PC-9 (cell line): ENCODE measurements at places on chromosomes 2 and 18. TPM values are rescaled to one million over a fixed set of nuclear protein-coding genes. Genes with fewer than 3 reads are reported as not detected.

GRCh38 chr18:71374294-71375000 is 1085.6 kb downstream of the SOCS6 start:
- no peak overlapping the region for H3K4me3 ChIP-seq
- no peak overlapping the region for H3K27ac ChIP-seq
- H3K36me3 ChIP-seq = no peaks in the 10 kb centered on the region
- no peaks in the 10 kb centered on the region for H3K4me1 ChIP-seq
- H3K27me3 ChIP-seq = no peaks in the 10 kb centered on the region

UGT1A4 gene
- total RNA-seq = 73.6 and 93.0 TPM in 2 replicates

GRCh38 chr2:47033102-47033880 is 117.7 kb upstream of the MCFD2 start:
- H3K4me1 ChIP-seq = peaks cover 87% of the 10 kb centered on the region
- H3K36me3 ChIP-seq = peaks cover 14% of the 10 kb centered on the region; the same call in 1 of the 2 replicates
- H3K27me3 ChIP-seq = no peaks in the 10 kb centered on the region
- peak overlapping the region; percentile 99 for H3K27ac ChIP-seq
- DNase-seq = no peak
- peak overlapping the region; percentile 31 for H3K4me3 ChIP-seq

GRCh38 chr18:7898181-7898580 is 331.1 kb downstream of the PTPRM start:
- no peak for DNase-seq
- H3K27ac ChIP-seq = no peak overlapping the region
- H3K4me3 ChIP-seq = no peak overlapping the region
- H3K4me1 ChIP-seq = peaks cover 23% of the 10 kb centered on the region
- no peaks in the 10 kb centered on the region for H3K36me3 ChIP-seq

DNA sequence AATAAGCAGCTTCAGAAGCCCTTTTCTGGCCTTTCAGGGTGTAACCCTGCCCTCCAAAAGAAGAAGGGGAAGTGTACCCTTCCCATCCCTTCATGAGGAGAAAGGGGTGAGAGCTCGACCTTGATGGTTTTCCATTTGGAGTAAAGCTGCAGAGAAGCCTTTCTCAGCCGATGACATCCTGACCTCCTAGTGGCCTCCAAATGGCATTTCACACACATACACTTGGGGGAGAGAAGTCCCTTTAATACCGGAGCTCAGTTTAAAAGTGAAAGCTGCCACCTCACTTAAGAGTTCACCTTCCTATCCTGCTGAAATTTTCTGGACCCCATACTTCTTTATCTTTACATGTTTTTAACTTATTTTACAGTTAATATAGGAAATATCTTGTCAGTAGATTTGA is 716.7 kb downstream of the DCDC2C start:
- no peaks in the 10 kb centered on the region for H3K36me3 ChIP-seq
- H3K27ac ChIP-seq = no peak overlapping the region
- H3K4me3 ChIP-seq = no peak overlapping the region
- no peaks in the 10 kb centered on the region for H3K27me3 ChIP-seq
- H3K4me1 ChIP-seq = no peaks in the 10 kb centered on the region
- DNase-seq = no peak

SCN9A gene
- total RNA-seq = 3.4 and 5.2 TPM in 2 replicates

KANSL3 gene
- 52.0 and 53.8 TPM in 2 replicates for total RNA-seq

RAX gene
- not detected in 2 replicates for total RNA-seq

GRCh38 chr18:13429884-13430510 is 211.4 kb downstream of the LDLRAD4 start:
- H3K27me3 ChIP-seq = peaks cover 64% of the 10 kb centered on the region
- H3K36me3 ChIP-seq = no peaks in the 10 kb centered on the region
- H3K27ac ChIP-seq = no peak overlapping the region
- no peak for DNase-seq
- no peaks in the 10 kb centered on the region for H3K4me1 ChIP-seq

DARS1 gene
- total RNA-seq = 54.3 and 63.0 TPM in 2 replicates

DNA sequence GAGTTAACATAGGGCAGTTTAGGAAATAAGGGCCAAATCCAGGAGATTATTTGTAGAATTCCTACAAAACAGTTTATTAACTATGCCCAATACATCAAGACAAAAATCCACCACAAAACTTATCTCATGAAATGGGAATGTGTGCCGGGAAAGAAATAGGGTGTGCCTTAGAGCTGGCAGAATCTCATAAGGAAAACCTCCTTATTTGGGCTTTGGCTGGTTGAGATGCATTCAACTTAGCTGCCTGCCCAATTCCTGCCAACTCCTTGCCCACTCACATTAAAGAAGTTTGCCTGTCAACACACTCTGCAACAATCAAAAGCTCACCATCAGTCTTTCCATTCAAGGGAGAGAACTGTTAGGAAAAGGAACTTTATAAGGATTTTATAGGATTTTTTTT is 500.6 kb downstream of the SATB2 start:
- no peaks in the 10 kb centered on the region for H3K4me1 ChIP-seq
- no peak overlapping the region for H3K27ac ChIP-seq
- no peak overlapping the region for H3K4me3 ChIP-seq
- no peak for DNase-seq
- no peaks in the 10 kb centered on the region for H3K36me3 ChIP-seq

DLGAP1 gene
- total RNA-seq = 0.13 TPM in 1 of 2 replicates, not detected in the other

DYNAP gene
- total RNA-seq = not detected in 2 replicates
